AG04450 (cell line): ENCODE measurements at places on chromosomes 16 and 17.

GRCh38 chr17:15981646-15982580, 17.6 kb downstream of the ZSWIM7 start:
- no peak for DNase-seq

GRCh38 chr17:73476890-73477350, 165.1 kb upstream of the CDC42EP4 start:
- no peak for DNase-seq

- DNase-seq = no peak
Observed at GRCh38 chr17:8289103-8289397, 580 bp downstream of the RANGRF start.

DNA sequence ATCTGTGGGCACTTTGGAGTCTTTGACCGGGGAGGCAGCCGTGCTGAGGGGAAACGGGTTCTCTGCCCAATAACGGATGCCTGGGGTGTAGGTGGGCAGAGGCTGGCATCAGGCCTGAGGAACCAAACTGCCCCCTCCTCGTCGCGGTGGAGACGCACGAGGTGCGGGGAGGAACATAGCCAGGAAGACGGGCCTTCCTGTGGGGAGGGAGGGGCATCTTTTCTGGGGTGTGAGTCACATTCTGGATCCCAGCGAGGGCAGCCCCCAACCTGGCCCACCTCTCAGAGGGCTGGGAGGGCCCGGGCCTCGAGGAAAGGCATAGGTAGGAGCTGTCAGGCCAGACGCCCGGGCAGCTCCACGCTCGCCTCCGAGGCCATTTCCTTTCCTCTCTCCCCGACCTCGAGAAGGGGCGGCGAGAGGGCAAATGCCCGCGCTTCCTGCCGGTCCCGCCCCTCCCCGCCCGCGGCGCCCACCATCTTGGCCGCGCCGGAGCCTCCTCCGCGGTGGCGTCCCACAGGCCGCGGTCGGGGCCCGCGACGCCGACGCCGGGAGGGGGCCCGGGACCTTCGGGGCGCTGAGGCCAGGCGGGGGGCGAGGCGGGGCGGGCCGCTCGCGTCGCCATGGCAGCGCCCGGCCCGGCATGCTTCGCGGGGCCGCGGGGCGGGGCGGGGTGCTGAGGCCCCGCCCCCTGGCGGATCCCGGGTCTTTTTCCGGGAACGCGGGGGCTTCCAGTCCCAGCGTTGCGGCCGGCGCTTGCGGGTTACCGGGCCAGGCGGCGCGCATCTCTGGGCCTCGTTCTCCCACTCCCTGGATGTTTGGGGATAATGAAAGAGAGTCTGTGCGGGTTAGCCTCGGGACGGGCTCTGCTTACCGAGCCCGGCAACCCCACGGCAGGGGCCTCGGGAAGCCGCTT, 13.2 kb downstream of the RAI1 start:
- DNase-seq = no peak

GRCh38 chr17:2070241-2071023, 15.5 kb downstream of the HIC1 start:
- DNase-seq = no peak

DNA sequence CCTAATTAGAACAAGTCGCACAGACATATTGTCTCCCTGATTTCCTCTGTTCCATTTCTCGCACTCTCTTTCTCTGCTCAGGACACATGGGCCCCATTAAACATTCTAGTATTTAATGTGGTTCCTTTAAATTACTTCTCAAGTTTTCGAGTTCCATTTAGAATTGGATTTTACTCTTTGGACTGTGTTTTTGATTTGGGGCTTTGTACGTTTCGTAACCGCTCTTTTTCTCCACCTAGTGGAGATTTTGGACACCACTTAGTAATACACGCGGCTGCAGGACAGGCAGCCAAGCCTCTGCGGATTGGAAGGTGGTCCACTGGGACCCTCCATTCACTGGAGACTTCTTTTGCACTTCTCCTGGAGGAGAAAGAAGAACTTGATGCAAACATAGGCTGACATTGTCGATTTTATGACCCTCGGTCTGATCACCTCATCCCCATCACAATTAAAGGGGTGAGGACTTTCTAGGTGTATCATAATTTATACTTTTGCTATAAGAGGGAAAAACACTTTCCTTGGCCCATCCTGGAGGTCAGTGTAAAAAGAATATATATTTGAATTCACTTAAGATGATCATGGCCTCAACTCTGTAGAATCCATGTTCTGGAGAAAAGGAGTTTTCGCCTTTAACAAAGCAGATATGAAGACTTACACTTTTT, 85.7 kb downstream of the NOG start:
- no peak for DNase-seq

DNA sequence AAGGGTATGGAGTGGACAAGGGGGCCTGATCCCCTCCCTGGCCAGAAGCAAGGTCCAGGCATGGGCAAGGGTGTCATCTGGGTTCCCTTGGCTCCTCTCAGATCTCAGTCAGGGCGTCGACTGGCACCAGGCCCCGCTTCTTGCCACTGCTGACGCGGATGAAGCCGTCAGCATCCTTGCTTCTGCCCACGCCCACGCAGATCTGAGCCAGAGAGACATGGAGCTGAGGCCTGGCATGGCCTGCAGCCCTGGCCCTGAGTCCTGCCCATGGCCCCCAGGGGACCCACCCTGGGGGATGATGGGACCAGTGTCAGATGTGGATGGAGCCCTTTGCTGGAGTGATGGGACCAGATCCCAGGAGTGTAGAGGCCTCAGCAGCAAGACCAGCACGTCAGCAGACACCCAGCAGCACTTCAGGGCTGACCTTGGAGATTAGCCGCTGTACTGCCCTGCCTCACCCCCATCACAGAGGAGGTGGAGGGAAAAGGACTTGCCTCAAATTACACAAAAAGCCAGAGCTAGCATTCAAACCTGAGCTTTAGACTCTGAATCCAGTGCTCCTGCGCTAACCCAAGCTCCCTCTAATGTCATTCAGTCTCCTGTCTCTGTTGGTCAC, 12.2 kb downstream of the RPL19 start:
- no peak for DNase-seq
